NCI-H510A (cell line): ENCODE measurements at places on chromosomes 2 and 18.

DNA sequence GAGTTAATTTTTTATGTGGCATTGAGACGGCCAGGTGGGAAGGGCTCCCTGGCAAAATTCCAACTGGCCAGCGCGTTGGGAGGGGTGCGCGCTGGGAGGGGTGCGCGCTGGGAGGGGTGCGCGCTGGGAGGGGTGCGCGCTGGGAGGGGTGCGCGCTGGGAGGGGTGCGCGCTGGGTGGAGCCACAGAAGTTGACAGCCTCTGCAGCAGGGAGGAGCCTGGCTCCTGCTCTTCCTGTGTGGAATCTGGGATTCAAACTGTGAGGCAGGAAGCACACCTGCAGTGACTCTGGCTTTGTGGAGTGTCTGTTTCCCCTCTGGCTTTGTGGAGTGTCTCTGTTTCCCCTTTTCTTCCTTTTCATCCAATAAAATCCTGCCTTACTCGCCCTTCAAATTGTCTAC, 147.9 kb upstream of the CBLN2 start:
- peak; percentile 74 for DNase-seq

DNA sequence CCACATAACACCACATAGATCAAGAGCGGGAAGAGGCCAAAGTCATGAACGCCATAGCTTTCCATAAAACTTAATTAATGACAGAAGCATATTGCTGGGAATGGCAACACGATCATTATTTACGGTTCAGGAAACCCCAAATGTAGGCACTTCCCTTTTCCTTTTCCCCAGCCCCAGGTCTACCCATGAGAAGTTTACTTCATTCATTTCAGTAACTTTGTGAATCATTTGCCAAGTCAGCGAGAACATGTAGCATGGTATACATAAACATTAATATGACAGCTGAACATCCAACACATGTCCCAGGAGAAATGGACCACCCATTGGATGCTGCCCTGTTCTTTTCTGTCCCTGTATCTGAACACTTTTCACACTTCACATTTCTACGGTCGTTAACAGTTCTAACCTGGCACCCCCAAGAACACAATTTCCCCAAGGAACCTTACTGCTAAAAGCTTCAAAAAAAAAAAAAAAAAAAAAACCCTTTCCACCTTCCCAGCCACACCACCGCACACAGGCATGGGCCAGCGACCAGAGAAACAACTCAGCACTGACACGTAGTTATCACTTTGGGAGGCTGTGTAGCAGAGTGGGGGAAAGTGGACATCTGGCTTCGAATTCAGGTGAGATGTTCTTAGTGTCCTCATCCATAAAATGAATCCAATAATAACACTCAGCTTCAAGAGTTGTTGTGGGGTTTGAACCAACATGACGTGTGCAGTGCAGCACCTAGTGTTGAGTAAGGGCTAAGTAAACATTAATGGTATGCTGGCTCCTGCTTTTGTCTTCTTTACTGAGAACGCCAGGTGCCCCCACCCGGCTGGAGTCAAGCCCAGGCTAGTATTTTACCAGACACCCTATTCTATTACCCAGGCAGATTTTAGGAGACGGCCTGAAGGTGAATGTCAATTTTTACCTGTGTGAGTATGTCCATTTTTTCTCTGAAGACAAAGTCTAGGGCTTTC, 371.5 kb downstream of the LNPK start:
- DNase-seq, result peak; percentile 69

- no peak for DNase-seq
Observed at GRCh38 chr18:37334631-37335408, 230.8 kb downstream of the CELF4 start.

DNA sequence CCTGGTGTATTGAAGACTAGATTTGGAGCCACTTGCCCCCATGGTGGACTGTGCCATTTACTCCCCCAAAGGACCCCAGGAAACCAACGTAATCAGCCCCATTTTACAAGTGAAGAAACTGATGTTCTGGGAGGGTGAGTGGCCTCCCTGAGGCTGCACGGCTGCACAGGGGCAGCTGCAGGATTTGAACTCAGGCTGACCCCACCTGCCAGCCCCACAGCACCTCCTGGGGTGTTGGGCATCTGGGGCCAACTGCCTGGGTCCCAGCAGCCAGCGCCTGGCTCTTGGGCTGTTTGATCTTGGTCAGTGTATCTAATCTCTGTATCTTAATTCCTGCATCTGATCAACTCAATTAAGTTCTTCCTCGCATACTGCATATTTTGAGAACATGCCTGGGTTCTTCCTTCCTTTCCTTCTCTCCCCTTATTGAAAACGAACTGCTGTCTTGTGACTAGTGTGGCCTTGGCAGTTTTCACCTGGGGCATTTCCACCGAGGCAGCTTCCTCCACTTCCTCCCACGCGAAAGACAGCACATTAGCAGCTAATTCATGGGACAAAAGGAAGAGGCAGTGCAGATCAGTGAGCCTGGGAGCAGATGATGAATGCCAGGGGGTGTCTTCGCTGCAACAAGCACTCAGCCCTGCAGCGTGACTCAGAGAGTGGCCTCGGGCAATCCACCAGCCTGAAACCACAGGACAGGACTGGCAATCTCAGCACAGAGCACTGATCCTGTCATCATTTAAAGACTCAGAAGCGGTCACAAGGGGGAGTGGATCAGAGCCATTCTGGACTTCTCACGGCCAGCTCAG, 184.1 kb upstream of the RAB12 start:
- no peak for DNase-seq

DNA sequence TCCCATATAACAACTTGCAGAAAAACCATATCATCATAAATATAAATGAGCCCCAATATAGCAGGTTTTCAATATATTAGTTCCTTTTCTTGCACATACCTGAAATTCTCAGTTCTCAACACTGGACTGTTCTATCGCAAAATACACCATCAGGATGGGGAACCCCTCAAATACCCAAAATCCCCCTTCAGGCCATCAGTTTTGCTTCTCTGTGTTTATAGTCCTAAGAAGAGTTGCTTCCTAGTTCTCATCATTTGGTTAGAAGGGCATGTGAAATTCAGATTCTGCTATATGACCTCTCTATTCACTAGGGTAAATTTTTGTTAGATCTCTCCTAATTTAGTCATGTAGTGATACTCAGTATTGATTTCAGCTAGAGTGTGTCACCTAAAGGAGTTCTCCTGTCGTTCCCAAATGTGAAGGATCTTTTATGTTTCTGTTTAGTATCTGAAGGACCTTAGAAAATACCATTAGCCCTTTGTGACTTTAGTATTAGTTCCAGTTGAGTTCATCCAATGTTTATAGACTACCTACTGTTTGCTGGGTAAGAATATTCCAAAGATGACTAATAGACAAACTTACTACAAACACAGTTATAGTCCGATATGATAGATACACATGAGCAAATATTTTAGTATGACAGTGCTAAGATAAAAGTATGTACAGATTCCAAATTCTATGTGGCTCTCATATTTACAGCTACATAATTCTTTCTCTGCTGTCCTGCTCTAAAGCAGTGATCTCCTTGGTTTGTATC, 115.8 kb downstream of the TTC27 start:
- DNase-seq, result no peak

GRCh38 chr2:38178556-38179419, 102.8 kb upstream of the CYP1B1 start:
- no peak for DNase-seq

DNA sequence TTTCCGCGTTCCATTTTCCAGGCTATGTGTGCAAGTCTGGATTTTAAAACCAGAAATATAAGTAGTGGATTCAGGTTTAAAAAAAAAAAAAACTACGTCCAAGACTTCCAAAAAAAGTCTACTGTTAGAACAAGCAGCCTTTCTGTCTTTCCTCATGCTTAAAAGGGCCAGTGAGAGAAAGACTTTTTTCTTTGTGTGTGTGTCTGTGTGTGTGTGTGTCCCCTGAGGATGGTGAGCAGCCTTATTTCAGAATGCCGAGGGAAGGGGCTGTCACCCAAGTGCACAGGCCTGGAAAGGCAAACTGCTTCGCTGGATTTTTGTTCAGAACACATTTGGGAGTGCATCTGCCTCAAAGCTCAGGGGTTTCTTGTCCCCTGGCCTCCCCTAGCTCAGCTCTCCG, 98.8 kb downstream of the ZBTB7C start:
- no peak for DNase-seq

GRCh38 chr2:108388045-108388444, 10.3 kb downstream of the SULT1C4 start:
- DNase-seq, result no peak

- DNase-seq, result no peak
Observed at GRCh38 chr2:127891811-127892210, 6.1 kb upstream of the AMMECR1L start.

- DNase-seq, result no peak
Observed at GRCh38 chr2:95025406-95026319, at the start of gene MAL. Gene MAL, plus strand, starts transcription at chr2:95025708. Its CDS starts 85 bp downstream, at chr2:95025793.

- DNase-seq, result no peak
Observed at GRCh38 chr2:54915101-54915500, 135.2 kb downstream of the RTN4 start.

DNA sequence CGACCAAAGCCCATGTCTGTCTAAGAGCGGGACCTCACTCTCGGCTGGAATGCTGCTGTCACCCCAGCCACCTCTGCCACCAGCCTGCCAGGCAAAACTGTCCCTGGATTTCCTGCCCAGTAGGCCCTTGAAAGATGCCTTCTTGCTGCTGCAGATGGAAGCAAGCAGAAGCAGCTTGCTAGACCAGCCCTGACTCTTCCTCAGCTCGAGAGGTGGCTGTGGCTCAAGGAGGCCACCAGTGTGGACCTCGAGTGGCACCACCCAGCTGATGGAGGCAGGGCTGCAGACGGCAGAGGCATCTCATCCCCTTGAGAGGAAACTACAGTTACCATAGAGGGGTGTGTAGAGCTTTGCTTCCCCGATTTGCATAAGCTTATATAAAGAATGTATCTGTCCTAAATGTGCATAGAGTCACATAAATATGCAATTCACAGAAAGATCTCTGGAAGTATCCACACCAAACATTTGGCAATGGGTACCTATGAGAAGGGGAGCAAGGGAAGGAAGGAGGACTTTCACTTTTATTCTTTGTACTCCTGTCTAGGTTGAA, 20.6 kb downstream of the ADCY3 start:
- DNase-seq, result no peak

- no peak for DNase-seq
Observed at GRCh38 chr18:48698707-48699106, 159.9 kb downstream of the CTIF start.

- DNase-seq, result no peak
Observed at GRCh38 chr2:152173831-152174230, 1.7 kb downstream of the STAM2 start.

GRCh38 chr2:121052023-121052422, 233.0 kb downstream of the TFCP2L1 start:
- DNase-seq, result no peak

DNA sequence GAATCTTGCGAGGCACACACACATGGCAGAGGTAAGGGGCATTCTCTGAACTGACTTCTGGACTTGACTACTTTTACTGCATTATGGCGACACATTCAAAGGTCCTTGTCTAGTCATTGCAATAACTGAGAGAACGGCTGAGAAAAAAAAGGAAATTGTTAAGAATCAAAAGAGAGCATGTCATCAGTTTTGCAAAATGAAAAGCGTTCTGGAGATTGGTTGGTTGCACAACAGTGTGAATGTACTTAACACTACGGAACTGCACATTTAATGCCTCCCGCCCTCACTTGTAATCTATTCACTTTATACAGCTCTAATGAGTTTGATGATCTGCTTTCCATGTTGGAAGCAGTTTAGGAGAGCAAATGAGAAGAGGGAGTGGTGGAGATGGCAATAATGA, 68.5 kb upstream of the NFU1 start:
- DNase-seq, result no peak

DNA sequence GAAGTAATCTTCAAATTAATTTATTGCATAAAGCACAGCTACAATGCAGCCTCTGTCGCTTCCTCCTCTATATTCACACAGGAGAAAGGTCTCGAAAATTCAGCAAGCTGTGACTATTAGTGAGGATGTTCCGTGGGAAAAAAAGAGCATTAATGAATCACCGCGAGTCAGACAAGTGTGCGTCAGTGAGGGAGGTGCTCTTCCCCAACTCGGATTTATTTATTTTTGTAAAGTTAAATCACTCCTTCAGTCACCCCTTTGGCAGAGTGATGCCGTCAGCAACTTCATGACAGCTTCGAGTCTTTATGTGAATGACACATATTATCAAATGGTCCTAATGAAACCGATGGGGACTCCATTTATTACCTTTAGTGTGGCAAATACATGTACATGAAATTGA, 648.9 kb upstream of the SALL3 start:
- DNase-seq, result no peak

DNA sequence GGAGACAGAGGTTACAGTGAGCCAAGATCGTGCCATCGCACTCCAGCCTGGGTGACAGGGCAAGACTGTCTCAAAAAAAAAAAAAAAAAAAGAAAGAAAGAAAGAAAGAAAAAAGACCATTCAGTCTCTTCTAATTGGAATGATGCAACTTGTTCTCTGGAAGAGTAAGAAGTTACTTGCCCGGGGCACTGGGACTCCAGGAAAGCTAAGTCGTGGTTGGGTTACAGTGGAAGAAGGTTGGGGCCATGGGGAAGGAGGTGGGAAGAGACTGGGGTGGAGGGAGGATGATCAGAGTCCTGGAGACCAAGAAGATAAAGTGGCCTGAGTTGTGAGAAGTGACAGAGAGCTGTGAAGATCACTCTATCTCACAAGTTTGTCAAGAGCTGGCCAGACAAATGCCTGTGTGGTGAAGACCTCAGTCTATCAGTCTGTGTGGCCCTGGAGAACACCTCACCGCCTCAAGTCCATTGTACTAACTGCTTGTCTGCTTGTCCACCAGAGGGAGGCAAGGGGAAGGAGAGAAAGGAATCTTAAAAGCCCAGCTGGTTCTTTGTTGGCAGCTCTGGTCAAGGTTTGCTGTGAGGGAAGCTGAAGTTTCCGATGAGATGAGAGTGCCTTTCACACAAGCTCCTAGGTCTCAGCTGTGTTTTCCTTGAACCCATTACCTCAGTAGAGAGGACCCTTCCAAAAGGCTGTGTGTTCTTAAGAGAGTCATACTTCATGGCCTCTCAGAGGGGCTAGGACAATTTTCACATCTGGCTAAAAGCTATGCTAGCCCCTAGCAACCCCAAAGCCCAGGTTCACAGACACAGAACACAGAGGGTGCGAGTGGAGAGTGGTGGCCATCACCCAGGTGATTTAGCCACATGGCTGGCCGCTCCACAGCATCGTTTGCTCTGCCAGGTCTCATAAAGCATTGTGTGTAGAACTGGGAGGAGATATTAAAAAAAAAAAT, 72.0 kb upstream of the TMEM178A start:
- DNase-seq, result no peak

GRCh38 chr2:225064928-225065327, 22.7 kb upstream of the DOCK10 start:
- DNase-seq, result no peak

GRCh38 chr18:27855486-27855885, 321.4 kb downstream of the CDH2 start:
- no peak for DNase-seq

GRCh38 chr2:205358351-205358815, 323.9 kb upstream of the NRP2 start:
- DNase-seq, result no peak

DNA sequence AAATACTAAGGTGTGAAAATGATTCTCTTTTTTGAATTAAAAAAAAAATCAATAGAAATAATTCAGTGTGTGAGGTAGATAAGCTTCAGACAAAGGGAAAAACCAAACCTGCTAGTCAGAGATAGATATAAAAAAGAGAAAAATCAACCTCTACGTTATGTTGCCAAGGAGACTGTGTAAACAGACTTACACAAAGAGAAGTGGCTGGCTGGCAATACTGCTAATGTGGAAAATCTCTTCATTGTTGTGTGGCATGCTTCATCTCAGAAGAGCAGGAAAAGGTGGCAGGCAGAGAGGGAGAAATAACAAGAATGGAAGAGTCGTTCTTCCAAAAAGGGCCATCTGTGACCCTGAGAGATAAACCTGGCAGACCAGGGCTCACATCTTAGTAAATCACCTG, 200.8 kb downstream of the SLC8A1 start:
- DNase-seq, result peak; percentile 74

GRCh38 chr2:106189325-106189724, 4.8 kb downstream of the UXS1 start:
- no peak for DNase-seq
